Stimulated activated CD8-positive, alpha-beta memory T cell treated with anti-CD3 and anti-CD28 coated beads, Interleukin-2, amount 100 ng/mL, for 1 hour (primary cell): ENCODE measurements at places on chromosomes 11 and 22.
A peak's percentile ranks its signal among the peaks of the same experiment; 100 is the strongest.

GRCh38 chr11:78295347-78295746, 106.6 kb downstream of the USP35 start:
- no peak for DNase-seq

DNA sequence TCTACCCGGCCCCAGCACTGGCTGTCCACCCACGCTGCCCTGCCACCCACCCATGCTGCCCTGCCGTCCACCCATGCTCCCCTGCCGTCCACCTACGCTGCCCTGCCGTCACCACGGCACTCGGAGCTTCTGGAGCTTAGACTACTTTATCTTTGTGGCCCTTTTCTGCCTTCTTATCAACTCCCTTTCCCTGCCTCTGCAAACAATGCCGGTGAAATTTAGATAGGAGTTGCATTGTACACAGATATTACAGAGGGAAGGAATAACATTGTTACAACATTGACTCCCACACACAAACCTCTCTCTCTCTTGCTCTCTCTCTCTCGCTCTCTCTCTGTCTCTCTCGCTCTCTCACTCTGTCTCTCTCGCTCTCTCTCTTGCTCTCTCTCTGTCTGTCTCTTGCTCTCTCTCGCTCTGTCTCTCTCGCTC, 33.7 kb upstream of the BRSK2 start:
- no peak for DNase-seq

GRCh38 chr22:41998361-41999261, at the start of gene WBP2NL:
WBP2NL (plus strand) TSS chr22:41998788; CDS start chr22:41998819, 31 bp downstream.
- peak; percentile 85 for DNase-seq

DNA sequence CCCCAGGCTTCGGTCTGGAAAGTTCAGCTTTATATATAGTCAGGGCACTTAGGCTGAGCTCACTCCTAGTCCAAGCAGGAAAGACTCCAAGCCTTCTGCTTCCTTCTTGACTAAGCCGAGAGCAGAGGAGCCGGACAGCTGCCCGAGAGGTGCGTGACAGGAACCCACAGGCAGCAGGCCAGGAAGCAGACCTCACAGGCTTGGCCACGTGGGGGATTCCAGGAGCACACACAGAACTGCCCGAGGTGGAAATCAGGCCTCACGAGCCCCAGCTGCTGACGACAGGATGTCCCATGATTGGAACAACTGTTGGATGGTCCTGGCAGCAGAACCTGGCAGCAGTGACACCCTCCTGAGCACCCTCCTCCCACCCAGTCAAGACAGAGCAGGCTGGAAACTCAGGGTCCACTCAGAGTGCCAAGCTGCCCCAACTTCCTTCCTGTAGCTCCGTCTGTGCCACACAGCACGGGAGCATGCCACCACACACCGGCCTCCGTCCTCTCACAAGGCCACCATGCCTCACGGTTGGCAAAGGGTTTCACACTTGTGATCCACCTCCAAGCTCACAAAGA, 5.4 kb downstream of the PLA2G6 start:
- DNase-seq, result peak; percentile 24

DNA sequence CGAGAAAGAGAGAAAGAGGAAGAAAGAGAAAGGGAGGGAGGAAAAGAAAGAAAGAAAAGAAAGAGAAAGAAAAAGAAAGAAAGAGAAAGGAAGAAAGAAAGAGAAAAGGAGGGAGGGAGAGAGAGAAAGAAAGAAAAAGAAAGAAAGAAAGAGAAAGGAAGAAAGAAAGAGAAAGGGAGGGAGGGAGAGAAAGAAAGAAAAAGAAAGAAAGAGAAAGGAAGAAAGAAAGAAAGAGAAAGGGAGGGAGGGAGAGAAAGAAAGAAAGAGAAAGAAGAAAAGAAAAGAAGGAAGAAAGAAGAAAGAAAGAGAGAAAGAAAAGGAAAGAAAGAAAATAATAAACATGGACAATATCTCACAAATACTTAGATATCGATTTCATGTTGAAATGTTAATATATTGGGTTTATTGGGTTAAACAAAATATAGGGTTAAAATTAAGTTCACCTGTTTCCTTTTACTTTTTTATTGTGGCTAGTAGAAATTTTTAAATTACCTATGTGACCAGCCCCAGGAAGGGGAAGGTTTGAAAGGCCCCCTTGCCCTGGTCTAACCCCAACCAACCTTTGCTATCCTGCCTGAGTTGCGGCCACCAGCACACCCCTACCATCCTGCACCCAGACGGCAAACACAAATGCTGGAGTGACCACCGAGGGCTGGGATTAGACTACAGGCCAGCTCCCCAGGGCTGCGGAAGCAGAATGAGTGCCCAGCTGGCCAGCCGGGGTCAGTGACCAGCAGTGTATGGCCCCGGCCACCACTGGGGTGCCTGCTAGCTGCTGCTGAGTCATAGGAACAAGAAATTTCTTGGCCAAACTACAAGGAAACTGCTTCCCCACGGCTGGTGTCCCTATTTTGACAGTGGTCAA, 81.0 kb upstream of the FGF3 start:
- DNase-seq, result no peak

GRCh38 chr11:90556606-90557005, 333.8 kb upstream of the CHORDC1 start:
- no peak for DNase-seq

GRCh38 chr11:14110629-14111028, 148.1 kb downstream of the SPON1 start:
- no peak for DNase-seq

- no peak for DNase-seq
Measured at GRCh38 chr11:43983221-43983810, 40.9 kb downstream of the C11orf96 start.

DNA sequence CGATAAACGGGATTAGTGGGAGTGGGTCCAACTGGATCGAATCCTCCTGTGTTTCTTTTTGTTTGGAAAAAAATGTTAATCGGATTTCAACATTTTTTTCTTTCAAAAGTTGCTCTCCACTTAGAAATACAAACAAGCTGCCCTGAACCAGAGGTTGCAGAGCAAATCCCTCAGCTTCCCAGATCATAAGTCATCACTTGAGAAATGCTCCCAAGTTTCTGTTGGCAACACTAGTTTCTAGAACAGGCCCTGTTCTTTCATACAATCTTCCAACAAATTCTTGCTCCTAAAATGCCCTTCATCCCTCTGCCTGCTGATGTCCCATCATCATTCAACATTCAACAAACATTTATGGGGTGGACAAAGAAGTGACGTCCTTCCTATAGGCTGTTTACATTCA, 1.3 kb upstream of the MLC1 start:
- DNase-seq, result no peak

- DNase-seq, result no peak
Measured at GRCh38 chr11:117827521-117828511, 3.3 kb upstream of the FXYD2 start.

DNA sequence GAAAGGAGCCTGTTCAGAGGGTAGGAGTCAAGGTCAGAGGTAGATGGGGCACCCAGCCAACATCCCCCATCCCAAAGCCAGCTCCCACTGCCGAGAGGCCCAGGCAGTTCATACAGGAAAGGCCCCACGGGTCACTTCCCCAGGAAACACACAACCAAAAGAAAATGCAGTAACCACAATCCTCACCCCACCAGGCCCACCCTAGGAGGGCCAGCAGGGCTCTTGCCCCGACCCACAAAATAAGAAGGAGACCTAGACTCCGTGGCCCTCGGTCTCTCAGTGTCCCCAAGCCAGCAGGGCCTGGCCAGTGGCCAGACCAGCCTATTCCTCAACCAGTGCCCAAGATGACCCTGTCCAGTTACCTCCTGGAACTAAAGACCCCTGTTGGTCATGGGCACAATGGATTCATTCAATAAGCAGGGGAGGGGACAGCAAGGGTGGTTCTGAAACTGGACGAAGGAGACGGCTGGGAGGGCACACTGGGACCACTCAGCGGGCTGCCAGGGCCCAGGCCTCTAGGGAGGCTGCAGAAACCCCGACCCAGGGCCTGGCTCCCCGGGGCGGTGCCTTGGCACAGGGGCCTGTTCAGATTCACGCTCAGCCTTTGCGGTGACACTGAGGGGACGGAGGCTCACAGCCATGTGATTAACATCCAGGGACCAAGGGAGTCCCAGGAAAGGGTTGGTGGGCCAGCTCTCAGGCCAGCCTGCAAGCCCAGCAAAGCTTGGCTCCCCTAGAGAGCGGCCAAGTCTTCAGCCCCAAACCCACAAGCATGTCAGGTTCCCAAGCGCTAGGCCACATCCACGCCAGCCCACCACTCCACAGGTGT, 5.5 kb downstream of the RAB3IL1 start:
- DNase-seq, result no peak

- no peak for DNase-seq
Measured at GRCh38 chr11:71115770-71116692, 136.3 kb downstream of the SHANK2 start.

DNA sequence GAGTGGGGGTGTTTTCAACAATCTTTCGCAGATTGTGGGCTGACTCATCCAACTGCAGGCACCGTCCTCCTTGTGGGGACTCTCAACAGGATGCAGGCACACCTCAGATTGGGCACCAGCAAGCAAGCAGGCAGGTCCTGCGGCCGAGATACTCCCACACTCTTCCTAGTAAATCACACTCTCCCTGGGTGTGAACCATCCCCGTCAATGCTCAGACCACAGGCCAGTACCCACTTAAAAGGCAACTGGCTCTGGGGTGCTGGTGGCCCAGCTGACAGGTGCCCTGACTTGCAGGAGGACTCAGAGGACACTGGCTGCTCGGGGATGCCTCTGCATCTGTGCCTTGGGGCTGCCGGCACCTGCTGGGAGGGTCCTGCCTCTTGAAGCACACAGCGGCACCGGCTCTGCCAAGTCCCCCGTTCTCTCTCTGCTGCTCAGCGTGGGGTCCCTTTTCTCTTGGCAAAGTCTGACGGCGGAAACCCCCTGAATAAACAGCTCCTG, 282.5 kb downstream of the CTTN start:
- DNase-seq, result no peak

DNA sequence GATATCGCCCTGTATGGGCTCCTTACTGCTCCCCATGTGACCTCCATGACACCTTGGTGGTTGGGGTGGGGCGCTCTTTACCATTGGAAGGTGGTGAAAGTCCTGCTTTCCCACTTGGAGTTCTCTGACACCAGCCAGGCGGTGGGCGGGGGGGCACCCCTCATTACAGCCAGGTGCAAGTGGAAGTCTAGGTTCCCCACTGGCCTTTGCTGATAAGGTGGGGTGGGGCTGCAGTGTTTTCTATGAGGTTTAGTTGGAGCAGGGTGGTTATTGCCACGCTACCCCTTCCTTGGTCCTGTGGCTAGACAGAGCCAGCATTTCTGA, 5.5 kb upstream of the SLC37A2 start:
- DNase-seq, result no peak

DNA sequence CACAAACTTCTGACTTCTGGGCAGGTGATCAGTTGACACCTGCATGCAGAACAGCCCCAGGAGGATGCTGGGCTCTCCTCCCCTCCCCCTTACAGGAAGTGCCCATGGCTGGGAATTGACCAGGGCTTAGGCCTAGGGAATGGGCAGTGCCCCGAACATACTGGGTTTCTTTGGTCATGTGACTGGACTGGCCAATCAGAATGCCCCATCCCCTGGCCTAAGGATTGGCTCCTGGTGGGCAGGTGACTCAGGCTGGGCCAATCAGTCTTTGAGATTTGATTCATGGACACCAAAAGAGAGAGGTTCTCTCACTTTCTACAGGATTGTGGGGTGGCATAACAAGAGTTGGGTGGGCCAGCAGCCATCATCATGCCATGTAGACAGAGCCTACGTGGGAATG, 37.1 kb downstream of the MCM5 start:
- no peak for DNase-seq

GRCh38 chr11:66039765-66040164, 9.2 kb downstream of the GAL3ST3 start:
- no peak for DNase-seq

DNA sequence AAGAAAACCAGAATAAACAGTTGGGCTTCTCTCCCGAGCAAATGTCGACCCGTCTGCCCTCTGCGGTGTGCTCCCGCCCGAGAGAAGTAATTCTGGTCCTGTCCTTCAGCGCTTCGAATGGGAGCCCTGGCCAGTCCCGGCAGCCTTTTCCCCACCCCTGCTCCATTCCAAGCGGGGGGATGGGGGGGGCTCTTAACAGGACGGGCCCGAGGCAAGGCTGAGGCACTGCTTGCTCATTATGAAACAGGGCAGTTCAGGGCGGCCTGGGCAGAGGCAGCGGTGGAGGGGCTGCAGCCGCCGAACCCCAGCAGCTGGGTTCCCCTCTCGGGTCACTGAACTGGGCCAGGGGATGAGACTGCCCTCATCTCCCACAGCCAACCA, 9.1 kb downstream of the BACE1-AS start:
- no peak for DNase-seq

- DNase-seq, result peak; percentile 23
Measured at GRCh38 chr22:23243006-23243573, 62.8 kb downstream of the BCR start.

DNA sequence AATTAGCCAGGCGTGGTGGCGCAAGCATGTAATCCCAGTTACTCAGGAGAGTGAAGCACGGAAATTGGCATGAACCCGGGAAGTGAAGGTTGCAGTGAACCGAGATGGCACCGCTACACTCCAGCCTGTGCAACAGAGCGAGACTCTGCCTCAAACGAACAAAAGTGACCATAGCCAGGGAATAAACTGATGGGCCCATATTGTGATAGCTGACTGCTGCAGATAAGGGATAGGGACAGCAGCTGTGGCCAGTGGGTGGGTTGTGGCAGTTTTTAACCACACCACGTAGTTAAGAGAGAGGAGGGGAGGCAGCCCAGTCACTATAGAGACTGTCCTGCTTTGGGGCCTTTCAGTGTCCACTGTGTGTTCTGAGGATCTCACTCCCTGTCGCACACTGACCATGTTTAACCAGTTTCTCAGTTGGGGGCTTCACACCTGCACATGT, 58.9 kb downstream of the PISD start:
- no peak for DNase-seq

GRCh38 chr11:69375316-69376154, 81.6 kb downstream of the MYEOV start:
- no peak for DNase-seq

- no peak for DNase-seq
Measured at GRCh38 chr11:61828629-61829407, 718 bp downstream of the FADS2 start.

GRCh38 chr11:15114501-15115475, at the start of gene INSC:
INSC (plus strand) TSS chr11:15114923; CDS start chr11:15149175, 34,252 bp downstream.
- DNase-seq, result no peak

GRCh38 chr11:46917109-46917761, 1.1 kb downstream of the LRP4 start:
- DNase-seq, result no peak

DNA sequence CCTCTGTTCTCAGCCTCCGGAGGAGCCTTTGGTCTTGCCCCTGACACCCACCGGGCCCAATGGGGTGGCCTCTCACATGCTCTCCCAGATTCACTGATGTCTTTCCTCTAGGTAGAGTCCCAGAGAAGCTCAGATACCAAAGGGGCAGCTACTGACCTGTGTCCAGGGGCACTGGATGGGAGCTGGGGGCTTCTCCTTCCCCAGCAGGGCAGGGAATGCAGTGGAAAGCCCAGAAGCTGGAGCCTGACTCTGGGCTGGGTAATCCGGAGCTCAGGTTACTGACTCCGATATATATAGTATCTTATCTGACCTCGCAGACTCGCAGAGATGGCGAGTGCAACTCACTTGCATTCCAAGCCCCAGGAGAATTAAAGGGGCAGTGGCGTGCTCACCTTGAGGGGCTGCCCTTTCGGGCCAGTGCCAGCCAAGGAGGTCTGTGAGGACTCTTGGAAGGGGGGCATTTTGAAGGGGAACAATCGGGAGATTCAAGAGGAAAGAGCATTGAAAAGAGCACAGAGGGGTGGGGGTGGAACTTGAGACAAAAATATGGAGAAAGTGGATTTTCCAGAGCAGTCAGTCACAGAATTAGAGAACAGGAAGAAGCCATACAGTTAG, 2.5 kb downstream of the USP2 start:
- DNase-seq, result no peak

- DNase-seq, result no peak
Measured at GRCh38 chr11:65607614-65608426, 6.2 kb downstream of the MAP3K11 start.

- no peak for DNase-seq
Measured at GRCh38 chr11:22416462-22416861, 78.3 kb downstream of the SLC17A6 start.
